Fibroblast of skin of left biceps (primary cell): ENCODE measurements at places on chromosomes 6 and 20.
A peak's percentile ranks its signal among the peaks of the same experiment; 100 is the strongest.

DNA sequence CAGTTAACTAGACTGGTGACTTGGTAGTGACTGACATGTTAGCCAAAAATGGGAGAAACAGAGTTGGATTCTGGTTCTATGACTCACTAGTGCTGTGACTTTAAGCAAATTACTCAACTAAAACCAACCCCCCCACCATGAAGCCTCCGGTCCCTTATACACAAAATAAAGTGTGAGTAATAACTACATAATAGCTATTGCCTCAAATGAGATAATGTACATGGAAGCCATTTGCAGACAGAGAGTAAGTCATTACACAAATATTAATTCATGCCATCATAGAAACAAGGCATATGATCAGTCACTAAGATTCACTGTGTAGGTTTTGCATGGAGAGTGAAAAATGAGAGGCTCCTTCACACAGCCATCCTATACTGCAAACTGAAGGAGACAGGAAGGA lies 111.9 kb downstream of the HIVEP2 start:
- peak; percentile 79 for DNase-seq

DNA sequence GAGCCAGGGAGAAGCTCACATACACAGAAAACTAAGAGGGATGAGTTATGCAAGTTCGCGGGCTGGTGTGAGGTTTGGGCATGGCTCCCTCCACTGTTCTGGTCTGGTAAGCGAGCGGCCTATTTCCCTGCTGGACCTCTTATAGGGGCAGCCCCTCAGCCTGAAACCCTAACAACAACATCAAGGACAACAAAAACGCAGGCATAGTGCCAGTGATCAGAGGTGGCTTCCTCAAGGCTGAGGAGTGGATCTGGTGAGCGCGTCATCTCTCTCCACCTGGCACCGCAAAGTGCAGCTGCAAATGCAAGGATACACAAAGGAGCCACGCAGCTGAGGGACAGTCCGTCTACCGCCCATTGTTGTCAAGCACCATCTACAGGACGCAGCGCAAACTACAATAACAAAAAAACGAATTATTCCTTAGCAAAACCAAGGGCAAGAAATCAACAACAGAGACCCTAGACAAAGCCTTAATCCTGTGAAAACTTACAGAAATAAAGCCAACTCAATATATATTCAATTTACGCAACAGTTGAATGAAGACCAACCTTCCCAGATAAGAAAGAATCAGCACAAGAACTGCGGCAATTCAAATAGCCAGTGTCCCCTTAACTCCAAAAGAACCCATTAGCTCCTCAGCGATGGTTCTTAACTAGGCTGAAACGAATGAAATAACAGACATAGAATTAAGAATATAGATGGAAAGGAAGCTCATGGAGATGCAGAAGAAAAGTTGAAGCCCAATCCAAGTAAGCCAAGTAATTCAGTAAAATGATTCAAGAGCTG lies 9.2 kb upstream of the DEFB110 start:
- DNase-seq: no peak

DNA sequence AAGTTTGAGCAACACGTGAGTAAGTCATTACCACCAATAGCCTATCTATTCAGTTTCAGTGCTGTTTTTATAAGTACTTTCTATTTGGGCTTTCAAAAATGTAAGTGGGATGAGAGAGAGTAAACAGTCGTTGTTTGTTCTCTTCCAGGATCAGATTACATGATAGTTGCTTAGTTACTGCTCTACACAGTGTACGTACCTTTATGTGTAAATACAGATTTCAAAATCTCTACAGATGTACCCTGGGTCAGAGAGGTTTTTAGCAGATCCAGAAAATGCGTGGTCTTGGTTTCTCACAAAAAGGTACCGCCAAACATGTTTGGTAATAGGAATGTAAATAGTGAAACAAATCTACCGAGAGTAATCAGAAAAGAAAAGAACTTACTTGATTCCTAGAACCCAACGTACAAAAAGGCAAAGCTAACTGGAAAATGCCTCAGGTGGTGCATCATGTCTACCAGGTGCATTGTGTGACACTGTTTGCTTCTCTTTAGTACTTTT lies 421.1 kb downstream of the BCKDHB start:
- DNase-seq: no peak

DNA sequence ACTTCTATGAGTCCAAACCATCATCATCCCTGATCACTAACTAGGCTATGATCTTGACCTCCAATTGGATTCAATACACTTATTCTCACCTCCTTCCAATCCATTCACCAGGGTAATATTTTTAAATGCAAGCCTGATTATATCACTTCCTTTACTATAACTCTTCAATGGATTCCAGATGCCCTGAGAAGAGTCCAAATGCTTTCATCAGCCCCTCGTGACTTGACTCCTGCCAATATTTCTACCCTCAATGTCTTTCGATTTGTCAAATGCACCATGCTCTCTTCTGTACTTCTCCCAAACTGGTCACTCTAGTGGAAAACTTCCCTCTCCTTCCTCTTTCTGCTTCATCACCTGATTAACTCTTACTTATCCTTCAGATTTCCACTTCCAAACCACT lies 70.8 kb downstream of the CD164 start:
- no peak for DNase-seq

DNA sequence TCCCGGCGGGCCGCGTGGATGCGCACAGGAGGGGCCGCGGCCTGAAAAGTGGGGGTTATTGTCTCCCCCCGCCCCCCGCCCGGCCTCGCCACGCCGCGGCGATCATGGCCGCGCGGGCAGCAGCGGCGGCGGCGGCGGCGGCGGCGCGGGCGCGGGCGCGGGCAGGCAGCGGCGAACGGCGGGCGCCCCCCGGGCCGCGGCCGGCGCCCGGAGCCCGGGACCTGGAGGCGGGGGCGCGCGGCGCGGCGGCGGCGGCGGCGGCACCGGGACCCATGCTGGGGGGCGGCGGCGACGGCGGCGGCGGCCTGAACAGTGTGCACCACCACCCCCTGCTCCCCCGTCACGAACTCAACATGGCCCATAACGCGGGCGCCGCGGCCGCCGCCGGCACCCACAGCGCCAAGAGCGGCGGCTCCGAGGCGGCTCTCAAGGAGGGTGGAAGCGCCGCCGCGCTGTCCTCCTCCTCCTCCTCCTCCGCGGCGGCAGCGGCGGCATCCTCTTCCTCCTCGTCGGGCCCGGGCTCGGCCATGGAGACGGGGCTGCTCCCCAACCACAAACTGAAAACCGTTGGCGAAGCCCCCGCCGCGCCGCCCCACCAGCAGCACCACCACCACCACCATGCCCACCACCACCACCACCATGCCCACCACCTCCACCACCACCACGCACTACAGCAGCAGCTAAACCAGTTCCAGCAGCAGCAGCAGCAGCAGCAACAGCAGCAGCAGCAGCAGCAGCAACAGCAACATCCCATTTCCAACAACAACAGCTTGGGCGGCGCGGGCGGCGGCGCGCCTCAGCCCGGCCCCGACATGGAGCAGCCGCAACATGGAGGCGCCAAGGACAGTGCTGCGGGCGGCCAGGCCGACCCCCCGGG lies 637 bp downstream of the ARID1B start:
- DNase-seq: no peak

DNA sequence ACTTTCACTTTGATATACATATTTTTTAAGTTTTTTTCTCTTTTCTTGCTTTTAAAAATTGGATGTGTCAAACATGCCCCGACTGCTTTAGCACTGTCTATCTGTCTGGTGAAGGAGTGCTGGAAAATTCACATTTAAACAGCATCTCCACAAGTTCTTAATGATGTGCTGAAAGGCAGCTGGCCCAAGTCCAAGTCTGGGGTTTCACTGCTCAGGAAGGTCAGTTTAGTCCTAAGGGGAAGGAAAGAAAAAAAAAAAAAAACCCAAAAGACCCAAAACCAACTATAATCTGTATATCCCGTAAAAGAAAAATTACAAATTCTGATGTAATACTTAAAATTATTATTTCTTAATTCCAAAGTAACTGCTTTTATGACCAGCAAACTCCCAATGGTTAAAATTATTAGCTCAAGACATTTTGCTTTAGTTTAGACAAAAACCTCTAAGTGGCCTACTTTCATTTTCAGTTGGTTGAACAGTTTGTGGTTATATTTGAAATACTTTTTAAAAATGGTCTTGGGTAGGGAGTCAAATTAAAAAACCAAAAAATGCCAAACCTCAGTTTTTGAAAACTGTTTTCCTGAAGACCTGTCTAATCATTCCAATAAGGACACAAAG lies 79.5 kb upstream of the PREP start:
- DNase-seq: peak; percentile 73

DNA sequence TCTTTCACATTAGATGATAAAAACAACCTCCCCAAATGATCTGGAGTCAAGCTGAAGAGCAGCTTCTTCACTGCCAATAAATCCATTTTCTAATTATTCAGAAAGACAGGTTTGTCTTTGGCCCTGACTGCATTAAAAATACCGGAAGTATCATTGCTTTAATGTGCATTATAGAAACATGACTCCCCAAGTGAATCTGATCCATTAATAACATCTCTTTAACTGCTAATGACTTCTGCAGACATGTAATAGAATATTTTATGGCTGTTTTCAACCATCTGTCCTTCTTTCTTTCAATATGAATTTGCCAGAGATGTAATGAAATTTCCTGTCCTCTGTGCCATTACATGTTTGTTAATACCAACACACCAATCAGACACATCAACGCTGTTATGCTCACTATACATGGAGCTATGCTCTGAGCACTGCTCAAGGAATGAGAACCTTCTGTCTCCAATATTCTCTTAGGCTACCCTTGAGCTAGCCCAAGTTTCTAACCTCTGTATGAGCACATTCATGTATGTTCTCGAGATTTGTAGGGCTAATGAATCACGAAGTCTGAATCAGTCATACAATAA lies 87.8 kb downstream of the LYRM4 start:
- DNase-seq: no peak

GRCh38 chr6:101482606-101483005 lies 89.1 kb downstream of the GRIK2 start:
- DNase-seq: no peak

DNA sequence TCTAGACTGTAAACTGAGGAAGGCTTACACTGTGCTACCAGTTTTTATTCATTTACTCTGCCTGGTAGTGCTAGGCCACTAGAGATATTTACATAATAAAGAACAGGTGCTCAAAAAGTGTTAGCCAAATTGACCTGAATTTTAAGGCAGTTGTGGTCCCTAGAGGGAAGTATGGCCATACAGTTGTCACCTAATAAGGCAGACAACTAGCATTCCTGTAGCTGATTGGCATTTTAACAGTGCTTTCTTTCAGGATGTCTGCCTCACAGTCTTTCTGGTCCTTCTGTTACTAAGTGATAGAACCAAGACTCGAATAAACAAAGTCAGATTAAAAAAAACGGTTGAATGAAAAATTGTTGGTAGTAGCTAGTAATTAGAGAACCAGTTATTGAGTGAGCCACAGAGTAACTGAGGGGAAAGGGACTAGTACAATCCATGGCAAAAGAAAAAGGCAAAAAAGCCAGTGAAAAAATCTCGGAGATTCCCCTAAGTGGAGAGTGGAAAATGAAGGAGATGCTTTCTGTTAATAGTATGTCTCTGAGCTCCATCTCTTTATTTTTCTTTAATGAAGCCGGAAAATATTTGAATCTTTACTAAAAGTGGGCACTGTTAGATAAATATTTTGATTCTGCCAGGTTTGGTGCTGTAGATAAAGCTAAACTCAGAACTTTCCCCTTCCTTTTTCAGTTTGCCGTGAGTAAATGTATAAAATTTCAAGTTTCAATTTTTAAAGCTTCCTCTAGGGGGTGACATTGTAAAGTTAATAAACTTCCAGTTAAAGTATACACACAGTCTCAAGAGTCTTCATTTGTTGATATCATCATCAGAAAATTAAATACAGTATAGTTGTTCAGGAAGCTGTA lies 9.1 kb downstream of the VTA1 start:
- DNase-seq: no peak

DNA sequence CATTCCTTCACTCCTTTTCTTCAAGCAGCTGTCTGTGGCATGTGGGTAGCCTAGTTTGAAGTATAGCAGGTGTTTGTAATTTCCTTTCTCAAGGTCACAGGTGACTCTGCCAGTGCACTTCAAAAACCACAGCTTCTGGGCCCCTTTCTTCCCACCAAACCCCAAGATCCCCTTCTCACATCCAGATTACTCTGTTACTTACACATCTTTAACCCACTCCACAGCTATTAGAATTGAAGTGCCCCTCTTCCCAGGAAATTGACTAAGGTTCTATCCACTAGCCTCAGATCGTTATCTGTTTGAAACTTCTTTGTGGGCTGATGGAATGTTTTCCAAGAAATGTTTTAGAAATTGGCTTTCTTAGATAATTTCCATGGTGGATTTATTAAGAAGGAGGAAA lies 150.8 kb downstream of the AHI1 start:
- DNase-seq: peak; percentile 37

DNA sequence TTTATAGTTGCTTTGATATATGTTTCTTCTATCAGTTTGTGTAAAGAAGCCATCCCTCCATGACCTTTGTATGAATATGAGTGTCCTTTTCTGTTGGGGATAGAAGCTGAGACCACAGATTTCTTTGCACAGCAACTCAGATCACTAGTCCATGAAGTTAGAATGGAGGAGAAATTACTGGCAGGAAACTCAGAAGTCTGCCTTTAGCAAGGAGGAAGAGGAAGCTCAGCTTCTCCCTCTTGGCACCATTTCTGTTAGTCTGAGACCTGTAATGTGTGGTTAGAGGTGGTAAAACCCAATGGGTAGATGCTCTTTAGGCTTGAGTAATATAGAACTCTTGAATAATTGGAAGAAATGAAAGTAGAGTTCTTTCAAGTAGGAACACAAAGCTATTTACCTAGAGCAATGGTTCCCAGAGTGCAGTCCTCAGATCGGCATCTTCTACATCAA lies 995.3 kb upstream of the FLRT3 start:
- no peak for DNase-seq

DNA sequence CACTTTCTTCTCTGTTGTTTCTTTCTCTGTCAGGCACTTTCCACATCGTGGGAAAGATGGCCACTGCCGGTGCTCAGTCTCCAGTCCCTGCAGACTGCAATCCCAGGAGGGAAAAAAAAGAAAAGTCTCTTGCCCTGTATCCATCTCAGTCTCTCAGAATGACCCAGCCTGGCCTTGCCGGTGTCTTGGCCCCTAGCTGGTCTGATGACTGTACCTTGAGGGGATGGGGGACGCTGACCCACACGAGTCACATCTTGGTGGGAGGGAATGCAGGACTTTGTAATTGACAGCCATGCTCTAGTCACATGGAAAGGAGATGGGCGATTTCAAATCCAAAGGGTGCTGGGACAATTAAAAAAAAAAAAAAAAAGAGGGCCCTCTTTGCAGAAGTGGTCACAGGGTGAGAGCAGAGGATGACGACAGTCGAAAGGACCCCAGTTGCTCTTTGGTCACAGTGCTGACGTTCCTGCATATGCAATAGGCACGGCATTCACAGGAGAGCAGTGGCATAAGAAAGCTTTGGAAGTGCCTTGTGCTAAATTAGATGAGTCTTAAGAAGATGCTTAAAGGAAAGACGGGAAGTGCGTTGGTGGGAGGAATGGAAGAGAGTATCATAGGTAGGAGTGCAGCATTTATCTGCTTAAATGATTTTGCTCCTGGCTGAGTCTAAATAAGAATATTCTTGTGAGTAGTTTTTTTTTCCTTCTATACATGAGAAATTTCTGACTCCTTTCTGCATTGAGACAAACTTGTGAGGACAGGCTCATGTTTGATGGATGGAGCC lies 63.9 kb upstream of the AKAP12 start:
- DNase-seq: no peak
